ENCODE measurements at places on chromosomes 2 and 18.

DNA sequence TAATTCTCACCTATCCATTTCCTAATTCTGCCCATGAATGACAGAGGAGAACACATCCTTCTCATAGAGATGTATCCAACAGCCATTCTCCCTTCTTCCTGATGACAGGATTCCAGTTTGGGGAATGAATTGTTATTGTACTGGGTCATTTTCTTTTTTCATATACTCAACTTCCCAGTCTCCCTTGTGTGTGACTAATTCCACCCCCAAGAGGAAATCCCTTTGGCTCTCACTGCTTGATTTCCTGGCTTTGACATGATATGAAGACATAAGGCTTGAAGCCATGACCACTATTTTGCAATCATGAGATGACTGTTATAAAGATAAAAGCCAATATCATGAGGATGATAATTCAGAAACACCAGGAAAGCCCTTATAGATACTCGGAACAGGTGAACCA lies 384.7 kb upstream of the ACVR2A start:
- DNase-seq, result no peak

DNA sequence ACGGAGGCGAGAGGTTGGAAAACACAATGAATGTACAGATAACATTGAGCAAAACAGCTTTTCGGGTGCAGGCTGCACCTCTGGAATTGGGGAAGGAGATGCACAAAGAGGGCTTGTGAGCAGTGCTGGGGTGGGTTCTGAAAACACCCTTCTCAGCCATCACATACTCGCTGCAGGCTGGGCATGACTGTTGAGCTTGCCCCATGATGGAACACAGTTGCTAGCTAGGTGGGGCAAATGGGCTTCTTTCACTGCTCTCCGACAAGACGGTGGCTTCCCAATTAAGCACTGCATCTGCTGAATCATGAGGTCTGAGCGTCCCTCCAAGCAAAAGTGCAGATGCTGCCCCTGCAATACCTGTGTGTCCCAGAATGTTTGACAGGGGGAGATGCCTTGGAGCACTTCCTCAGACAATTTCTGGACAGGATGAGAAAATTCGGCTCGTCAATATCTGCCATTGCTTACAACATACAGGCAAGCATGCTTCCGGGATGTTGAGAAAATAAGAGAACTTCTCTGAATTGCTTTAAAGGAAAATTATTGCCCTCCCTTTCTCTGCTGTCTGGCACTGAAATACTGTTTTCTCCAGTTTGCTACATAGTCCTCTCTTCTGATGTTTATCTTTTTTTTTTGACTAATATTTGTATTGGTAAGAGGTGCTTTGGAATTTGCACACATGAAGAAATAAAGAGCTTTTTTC lies 77.3 kb upstream of the SH3BP4 start:
- DNase-seq, result no peak

GRCh38 chr2:12506846-12507245 lies 209.9 kb upstream of the TRIB2 start:
- no peak for DNase-seq

DNA sequence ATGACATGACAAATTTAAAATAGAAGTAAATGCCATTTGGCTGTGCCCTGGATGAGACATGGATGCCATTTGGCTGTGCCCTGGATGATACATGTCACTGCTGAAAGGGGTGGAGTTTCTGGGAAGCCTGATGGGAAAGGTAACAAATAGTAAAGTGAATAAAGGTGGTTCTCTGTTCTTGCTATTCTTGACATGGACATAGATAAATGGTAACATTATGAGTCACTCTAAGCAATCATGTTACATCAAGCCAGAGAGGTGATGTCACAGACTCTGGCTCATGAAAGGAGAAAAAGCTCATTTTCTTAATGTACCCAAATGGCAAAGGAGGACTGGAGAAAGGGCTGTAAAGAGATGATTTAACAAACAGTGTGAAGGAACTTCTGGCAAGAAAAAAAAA lies 86.4 kb downstream of the EML6 start:
- DNase-seq, result no peak

DNA sequence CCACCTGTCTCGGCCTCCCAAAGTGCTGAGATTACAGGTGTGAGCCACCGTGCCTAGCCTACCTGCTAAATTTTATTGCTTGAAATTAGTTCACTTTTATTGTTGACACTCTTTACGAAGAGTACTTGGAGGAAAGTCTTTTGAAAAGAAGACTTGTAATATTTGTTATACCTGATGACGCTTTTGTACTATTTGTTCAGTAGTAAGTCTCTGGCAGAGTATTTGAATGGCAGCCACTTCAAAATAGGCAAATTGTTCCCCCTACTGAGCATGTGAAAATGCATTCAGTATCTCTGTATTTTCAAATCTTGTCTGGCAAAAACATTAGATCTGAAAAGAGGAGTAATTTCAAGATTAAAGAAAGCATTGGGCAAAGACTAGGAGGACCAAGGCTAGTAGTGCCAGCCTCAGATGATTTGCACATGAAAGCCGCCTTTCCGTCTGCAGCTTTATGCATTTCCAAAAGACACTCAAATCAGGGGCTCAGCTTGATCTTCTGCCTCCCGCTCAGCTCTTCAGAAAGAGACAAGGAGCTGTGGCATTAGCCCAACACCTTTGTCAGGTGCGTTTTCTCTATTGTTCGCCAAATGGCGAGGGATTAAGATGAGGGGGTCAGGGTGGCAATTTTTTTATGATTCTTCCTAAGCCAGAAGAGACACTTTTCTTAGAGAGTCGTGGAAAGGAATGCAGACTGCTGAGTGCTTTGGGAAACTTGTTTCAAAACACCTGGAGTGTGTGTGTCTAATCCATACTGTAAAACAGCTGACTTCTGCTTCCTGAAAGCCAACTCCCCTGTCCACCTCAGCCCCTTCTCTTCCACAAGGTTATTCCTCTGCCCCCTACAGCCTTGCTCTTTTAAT lies 18.8 kb upstream of the FOXI3 start:
- no peak for DNase-seq

- no peak for DNase-seq
Observed at GRCh38 chr18:22277758-22278157, 108.4 kb downstream of the GATA6 start.

DNA sequence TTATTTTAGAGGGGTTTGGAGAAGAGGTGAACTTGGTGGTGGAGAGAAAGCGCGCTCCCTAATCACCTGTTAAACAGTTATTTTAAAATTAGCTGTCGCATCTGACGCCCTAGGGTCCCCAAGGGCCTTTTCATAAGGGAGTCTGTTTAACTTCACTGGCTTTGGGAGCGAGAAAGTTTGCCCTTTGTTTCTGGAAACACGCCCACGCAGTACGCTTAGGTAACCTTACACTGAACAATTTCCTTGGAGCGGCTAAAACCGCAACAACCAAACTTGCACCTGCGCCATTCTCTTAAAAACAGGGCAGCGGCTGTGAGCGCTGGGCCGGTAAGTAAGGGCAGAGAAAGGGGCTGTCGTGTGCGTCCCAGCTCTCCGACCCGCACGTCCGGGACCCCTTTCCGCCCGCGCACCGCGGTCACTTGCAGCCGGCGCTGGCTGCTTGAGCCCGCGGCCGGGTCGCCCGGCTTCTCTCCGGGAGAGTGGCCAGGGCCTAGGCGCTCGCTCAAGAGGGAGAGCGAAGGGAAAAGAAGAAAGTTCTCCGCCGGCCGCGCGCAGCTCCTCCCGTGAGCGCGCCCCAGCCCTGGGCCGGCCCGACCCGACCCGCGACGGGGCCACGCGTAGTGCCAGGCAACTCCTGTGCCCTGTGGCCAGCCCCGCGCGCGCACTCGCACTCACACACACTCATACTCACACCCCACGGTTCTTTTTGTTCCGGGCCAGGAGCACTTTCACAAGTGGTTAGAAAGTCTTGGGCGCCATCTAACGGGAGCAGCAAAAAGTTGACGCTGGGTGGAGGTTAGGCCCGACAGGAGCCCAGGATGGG lies 19.2 kb downstream of the POU3F3 start:
- DNase-seq, result no peak

DNA sequence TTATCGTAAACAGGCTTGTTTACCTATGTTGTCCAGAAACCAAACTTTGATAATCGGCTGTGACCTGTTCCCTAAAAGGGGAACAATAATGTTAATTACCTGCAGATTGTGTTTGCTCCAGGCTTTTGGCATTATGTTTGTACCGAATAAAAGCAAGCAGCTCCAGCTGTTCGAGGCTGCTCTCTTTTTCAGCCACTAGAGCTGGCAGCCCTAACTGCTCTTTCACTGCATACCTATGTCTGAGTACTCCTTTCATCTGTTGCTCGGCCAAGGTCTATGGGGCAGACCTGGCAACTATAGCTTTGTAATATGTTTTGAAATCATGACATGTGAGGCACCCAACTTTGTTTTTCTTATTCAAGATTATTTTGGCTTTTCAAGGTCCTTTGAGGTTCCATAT lies 77.8 kb upstream of the EHBP1 start:
- DNase-seq, result no peak

- DNase-seq, result no peak
Observed at GRCh38 chr2:185970148-185970852, 231.7 kb downstream of the FSIP2 start.

DNA sequence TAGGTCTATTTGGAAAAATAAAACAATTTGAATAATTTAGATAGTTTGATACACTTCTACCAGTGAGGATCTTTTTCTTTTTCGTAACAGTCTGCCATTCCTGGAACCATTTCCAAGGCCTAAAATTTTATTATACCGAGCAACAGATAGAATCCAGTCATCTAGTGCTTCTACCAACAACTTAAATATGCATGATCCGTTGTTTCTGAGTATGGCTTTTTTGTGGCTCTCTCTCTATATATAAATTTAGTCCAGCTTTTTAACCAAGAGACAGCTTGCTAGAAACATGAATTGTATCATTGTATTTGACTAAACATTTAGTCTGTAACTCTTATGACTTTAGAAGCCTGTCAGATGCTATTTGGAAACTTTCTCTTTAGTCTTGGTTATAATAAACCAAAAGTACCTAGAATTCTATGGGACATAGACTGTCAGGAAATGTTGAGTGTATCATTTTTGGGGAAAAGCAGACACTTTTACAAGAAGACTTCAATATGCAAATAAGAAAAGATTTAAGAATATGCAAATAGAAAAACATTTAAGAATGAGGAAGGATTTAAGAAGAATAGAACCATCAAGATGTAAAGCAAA lies 161.4 kb downstream of the ZEB2 start:
- DNase-seq, result no peak

- DNase-seq, result peak; percentile 42
Observed at GRCh38 chr2:216666461-216667233, 28.7 kb downstream of the IGFBP5 start.

- DNase-seq, result no peak
Observed at GRCh38 chr2:158101384-158101926, at the start of gene UPP2. Gene UPP2 (plus strand): TSS chr2:158101876. CDS start chr2:158102064, 188 bp downstream.

DNA sequence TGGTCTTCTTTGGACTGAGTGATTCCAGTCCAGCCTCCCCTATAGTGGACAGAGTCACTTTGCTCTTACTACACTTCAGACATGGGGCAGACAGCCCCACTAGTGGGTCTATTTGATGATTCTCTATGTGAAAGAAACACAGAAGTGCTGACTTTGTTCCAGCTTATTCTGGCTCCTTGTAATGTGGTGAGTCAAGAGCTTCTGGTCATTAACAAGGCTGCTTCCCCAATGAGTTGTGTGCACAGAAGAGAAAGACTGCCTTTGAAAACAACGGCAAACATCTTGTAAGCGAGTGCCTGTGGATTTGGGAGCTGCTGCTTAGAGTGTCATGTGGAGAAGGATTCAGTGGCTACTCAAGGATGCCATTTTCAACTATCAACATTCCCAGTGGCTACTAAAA lies 39.1 kb downstream of the RMC1 start:
- DNase-seq, result no peak

DNA sequence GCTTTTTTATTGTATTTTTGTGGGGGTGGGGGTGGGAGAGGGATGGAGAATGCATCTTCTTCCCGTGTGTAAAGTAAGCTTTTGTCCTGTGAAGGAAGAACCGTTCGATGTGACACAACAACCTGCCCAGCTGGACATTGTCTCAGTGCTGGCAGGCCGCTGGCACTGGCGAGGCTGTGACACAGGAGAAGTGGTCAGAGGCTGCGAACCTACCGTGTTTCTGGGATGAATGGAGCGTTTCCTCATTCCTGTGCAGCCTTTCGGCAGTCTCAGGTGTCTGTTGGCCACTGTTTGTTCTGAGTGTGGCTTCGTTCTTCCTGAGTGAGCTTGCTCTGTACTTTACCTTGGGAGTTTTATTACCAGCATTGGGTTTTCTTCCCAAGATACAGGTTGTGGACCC lies 8.0 kb downstream of the RAMP1 start:
- no peak for DNase-seq

DNA sequence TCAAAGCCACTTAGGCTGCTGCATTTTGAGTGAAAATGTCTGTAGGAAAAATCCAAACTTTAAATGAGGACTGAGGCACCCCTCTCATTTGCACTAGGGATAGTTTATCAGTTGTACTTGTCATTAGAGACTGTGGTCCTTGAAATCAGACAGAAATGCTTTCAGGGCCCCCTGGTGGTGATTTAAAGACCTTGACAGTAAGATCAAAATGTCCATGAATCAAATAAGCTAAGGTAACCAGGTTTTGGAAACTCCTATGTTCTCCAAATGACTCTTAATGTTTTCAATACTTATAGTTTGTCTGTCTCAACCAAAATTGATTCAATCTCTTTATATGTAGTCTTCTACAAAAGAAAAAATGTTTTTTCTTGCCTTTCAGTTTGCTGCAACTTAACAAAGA lies 28.8 kb upstream of the DDX18 start:
- DNase-seq, result peak; percentile 19

DNA sequence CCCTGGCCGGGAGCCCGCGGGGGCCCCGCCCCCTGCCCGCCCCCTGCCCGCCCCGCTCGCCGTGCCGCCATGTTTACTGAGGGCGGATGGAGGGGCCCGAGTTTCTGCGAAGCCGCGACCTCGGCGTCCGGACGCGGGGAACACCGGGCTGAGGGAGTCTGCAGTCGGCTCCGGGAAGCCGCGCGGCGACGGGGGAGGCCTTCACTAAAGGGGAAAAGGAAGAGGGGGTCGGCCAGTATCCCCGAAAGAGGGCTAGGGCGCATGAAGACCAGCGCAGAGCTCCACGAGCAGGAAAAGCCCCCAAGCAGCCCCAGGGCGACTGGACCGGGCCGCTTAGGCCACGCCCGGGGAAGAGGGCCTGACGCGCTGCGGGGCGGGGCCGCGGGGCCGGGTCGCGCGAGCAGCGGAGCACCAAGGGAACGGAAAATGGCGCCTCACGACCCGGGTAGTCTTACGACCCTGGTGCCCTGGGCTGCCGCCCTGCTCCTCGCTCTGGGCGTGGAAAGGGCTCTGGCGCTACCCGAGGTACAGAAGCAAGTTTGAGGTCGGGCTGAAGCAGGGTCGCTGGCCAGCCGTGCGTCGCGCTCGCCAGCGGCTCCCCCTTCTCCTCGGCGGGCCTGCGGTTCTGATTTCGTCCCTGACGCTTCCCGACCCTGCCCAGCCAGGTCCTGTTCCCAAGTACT lies at the start of the genes ATRAID and SLC5A6:
TSS of gene ATRAID (plus strand) at position 99 of the 683 bp plus-strand sequence. CDS start at position 427, 328 bp downstream.
TSS of gene SLC5A6 (minus strand) at position 326 of the 683 bp plus-strand sequence. CDS start 4,618 bp downstream, outside the sequence.
- peak; percentile 87 for DNase-seq

- no peak for DNase-seq
Observed at GRCh38 chr2:152518641-152519580, 183.9 kb downstream of the FMNL2 start.

DNA sequence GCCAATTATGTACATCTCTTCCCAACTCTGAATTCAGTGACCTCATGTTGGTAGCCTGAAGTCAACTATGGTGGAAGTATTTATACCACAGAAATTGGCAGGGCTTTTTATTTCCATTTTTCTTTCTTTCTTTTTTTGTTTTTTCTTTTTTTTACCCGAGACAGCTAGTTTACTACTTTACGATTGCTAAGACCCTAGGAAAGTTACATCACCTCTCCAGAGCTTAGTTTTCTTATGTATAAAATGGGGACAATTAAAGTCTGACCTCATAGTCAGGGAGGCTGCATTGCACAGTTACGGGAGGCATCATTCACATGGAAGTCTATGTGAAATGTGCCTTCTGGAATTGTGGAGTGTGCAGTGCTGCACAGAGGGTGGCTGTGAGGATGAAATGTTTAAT lies 194.3 kb downstream of the MTX2 start:
- DNase-seq, result no peak

All from stimulated activated CD4-positive, alpha-beta T cell treated with anti-CD3 and anti-CD28 coated beads, Interleukin-15, amount 100 ng/mL, for 48 hours (primary cell).